ENCODE measurements at places on chromosomes 3 and 15. TPM values are rescaled to one million over a fixed set of nuclear protein-coding genes. Genes with fewer than 3 reads are reported as not detected.

ZSCAN2 gene
- 13.4 TPM for total RNA-seq

SENP8 gene
- 1.3 TPM for total RNA-seq

NME9 gene
- total RNA-seq, result 0.65 TPM

ACTRT3 gene
- 4.9 TPM for total RNA-seq

ACKR4 gene
- total RNA-seq, result 2.9 TPM

KCNMB2 gene
- total RNA-seq, result not detected
